ENCODE measurements at places on chromosomes 3 and 15.

GRCh38 chr3:191369616-191370010 is 39.3 kb upstream of the UTS2B start:
- DNase-seq = no peak

- no peak for DNase-seq
These were observed 25.8 kb downstream of the ANP32A start for GRCh38 chr15:68794863-68795262.

GRCh38 chr15:86735247-86736040 is 655.8 kb downstream of the AGBL1 start:
- DNase-seq = no peak

- DNase-seq = no peak
These were observed 12.3 kb downstream of the NUDT16 start for GRCh38 chr3:131393868-131394267.

DNA sequence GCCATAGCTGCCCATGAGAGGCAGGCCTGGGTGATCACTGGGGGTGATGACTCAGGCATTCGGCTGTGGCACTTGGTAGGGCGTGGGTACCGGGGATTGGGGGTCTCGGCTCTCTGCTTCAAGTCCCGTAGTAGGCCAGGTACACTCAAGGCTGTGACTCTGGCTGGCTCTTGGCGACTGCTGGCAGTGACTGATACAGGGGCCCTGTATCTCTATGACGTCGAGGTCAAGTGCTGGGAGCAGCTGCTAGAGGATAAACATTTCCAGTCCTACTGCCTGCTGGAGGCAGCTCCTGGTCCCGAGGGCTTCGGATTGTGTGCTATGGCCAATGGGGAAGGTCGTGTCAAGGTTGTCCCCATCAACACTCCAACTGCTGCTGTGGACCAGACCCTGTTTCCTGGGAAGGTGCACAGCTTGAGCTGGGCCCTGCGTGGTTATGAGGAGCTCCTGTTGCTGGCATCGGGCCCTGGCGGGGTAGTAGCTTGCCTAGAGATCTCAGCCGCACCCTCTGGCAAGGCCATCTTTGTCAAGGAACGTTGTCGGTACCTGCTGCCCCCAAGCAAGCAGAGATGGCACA is 5.3 kb downstream of the WDR6 start:
- no peak for DNase-seq

All from activated CD4-positive, alpha-beta T cell treated with anti-CD3 and anti-CD28 coated beads, Interleukin-2, amount 50 U/mL, for 1 hour (primary cell).